Mesenteric fat pad (tissue), 1 donor: ENCODE measurements at places on chromosomes 3 and 15.
A peak's percentile ranks its signal among the peaks of the same experiment; 100 is the strongest.

DNA sequence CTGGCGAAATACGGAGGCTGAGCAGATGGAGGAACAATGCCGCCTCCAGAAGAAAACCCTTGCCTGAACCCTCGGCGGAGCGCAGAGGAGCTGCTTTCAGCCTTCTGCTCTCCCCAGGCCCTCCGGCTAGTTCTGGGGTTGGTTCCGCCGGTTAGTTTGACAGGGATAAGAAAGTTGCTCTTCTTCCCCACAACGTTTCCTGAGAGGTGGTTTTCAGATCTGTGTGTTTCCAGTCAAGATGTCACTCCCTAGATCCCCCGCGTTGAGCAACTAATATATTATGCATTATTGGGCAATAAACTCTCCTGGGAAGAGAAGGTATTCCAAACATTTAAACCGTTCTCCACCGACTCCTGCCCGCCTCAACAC is 551 bp downstream of the NLGN1 start:
- no peak for DNase-seq

DNA sequence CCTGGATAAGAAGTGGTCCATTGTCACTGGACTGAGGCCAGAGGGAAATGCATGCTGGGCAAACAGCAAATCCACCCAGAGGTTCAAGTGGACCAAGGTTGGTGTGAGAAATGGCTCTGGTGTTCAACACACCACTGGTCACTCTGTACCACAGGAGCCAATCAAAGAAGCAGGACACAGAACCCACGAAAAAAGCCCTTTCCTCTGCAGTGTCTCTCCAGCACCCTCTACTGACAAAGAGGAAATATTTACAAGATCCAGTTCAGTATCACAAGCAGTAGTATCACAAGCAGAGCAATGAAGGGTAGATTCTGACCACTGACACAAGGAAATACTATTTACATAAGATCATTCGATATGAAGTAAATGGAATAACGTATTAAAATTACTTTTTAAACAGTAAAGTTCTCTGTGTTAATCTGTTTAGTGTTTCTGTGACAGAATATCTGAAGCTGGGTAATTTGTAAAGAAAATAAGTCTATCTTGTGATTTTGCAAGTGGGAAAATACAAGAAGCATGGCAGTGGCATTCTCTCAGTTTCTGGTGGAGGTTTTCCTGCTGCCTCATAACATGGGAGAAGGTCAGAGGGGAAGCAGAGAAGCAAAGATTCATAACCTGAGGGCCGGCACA is 390.7 kb downstream of the EFHB start:
- no peak for DNase-seq

GRCh38 chr3:107660306-107660976 is 137.7 kb downstream of the BBX start:
- DNase-seq, result no peak

DNA sequence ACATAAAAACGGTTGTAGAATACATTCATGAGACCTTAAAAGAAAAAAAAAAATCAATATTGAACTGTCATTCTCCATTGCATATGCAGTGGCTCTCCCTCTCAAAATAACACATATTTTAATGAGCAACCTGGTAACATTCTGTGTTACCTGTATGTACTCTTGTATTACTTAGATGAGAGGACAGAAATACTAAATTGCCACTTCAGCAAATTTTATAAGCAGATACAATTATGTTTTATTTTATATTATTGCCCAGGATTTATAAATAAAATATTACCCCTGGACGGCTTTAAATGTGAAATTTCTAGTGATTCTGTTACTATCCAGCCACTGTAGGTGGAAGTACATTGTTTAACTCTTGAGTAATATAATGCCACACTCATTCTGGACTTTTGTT is 463.2 kb upstream of the ROBO1 start:
- DNase-seq, result no peak

DNA sequence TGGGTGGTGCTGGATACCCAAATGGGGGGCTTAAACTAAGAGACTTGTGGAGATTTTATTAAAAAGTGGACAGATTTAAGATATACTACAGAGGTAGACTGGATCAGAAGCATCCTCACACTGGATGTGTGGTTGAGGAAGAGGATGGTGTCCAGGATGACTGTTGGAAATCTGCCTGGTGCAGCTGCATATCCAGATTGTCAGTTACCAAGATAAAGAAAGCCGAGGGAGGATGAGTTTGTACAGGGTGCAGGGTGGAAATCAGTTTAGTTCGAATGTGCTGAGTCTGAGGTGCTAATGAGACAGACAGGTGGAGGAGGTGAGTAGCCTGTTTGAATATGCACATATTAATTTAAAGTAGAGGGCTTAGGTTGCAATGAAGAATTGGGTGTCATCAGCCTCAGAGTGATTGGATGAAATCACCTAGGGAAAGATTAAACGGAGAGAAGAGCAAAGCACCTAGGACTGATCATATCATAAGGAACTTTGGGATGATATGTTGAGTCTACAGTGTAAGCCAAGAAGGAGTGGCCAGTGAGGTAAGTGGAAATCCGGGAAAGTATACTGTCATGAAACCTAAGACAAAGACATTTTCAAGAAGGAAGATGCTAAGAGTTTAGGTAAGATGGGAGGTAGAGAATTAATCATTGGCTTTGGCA is 74.1 kb upstream of the GOLGA8B start:
- no peak for DNase-seq

GRCh38 chr15:66862111-66862939 is 160.3 kb downstream of the SMAD6 start:
- peak; percentile 72 for DNase-seq

- DNase-seq, result no peak
Measured at GRCh38 chr3:52004906-52005395, 9.3 kb upstream of the RPL29 start.

- no peak for DNase-seq
Measured at GRCh38 chr15:34472947-34473346, 35.3 kb upstream of the GOLGA8A start.

DNA sequence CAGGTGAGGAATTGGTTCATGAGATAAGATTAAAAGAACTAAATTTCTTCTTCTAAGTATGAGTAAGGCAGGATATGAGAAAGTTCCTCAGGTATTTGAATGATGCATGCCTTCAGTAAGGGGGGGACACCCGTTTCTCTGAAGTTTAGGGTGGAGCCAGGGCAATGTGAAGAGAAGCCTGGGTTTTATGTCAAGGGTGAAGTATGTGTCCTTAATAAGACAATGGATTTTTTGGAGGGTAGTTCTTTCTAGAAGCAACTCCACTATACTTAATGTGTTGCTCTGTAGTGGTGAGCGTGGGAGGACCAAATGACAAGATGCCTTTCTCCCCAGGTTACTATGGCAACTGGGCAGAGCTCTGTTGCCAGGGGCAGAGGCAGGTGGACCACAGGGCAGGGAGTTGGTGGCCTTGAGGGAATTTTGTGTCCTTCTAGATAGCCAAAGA is 44.0 kb downstream of the PHLDB2 start:
- DNase-seq, result no peak

DNA sequence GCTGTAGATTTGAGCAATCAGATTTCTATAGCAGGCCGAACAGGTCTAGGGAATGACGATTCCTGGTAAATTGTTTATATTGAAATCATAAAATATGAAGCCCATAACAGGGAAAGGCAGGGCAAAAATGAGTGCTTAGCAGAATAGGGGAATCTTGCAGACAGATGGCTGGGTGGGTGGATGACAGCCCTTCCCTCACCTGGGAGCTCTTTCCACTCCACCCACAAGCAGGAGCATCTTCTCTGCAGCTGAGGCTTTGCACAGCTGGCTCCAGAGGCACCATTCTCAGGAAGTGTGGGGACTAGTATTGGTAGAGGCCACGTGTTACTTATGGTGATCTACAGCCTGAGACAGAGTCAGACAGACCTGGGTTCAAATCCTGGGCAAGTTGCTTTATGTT is 55.9 kb upstream of the SYN2 start:
- no peak for DNase-seq

- DNase-seq, result no peak
Measured at GRCh38 chr15:40439960-40440742, 602 bp upstream of the BAHD1 start.

DNA sequence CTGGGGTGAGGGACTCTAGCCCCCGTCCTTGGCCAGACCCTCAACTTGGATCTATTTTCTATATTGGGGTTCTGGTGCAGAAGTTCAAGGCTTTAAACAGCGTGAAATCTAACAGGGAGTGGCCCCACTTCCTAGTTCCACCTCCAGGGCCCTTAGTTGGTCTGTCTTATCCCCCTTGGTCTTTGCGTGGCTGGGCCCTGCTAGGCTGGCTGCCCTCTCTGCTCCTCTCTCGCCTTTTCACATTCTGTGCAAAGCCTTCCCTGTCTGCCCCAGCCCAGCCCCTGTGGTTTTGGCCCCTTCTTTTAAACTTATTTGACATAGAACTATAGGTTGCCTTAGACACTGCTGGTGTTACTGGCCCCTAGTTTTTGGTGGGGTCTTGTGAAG is 5.6 kb downstream of the PPCDC start:
- no peak for DNase-seq

DNA sequence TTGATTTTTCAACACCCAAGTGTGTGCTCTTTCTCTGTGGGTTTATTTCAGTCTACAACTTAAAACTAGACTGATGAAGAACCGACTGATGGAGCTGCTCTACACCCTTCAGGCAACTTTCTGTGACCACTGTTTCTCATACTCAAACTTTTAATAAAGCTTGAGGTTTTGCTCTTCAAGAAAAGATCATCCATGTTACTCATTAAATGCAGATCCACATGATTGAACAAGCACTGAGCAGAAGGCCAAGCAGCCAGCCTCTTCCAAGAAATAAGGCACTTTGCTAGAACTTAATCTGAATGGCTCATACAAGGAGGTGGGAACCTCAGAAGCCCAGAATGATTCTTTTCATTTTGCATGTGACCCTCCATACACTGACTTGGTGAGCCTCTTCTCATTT is 8.7 kb downstream of the SLC27A2 start:
- DNase-seq, result no peak

DNA sequence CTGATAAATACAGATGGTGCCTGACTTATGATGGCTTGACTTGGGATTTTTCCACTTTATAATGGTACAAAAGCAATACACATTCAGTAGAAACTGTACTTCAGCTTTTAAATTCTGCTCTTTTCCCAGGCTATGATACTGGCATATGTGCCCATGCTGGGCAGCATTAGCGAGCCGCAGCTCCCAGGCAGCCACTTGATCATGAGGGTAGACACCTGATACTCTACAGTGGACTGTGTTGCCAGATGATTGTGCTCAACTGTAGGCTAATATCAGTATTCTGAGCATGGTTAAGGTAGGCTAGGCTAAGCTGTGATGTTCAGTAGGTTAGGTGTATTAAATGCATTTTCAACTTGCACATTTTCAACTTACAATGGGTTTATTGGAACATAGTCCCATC is 17.7 kb upstream of the FEM1B start:
- no peak for DNase-seq

DNA sequence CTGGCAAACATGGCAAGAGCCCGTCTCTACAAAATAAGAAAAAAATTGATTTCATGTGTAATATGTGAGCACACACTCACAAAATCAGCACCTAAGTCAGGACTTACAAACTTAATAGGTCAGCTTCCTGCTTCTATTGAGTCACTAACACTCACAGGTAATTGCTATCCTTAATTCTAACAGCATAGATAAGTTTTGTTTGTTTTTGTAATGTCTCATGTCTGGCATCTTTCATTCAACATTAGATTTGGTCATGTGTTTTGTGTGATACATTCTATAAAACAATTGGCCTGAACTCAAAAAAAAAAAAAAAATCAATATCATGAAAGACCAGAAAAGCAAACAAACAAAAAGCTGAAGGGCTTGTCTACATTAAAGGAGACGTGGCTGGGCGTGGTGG is 564.7 kb downstream of the AGBL1 start:
- no peak for DNase-seq

GRCh38 chr3:170564664-170565063 is 21.2 kb downstream of the SLC7A14 start:
- no peak for DNase-seq

- DNase-seq, result no peak
Measured at GRCh38 chr3:35422836-35423601, 216.3 kb upstream of the ARPP21 start.

DNA sequence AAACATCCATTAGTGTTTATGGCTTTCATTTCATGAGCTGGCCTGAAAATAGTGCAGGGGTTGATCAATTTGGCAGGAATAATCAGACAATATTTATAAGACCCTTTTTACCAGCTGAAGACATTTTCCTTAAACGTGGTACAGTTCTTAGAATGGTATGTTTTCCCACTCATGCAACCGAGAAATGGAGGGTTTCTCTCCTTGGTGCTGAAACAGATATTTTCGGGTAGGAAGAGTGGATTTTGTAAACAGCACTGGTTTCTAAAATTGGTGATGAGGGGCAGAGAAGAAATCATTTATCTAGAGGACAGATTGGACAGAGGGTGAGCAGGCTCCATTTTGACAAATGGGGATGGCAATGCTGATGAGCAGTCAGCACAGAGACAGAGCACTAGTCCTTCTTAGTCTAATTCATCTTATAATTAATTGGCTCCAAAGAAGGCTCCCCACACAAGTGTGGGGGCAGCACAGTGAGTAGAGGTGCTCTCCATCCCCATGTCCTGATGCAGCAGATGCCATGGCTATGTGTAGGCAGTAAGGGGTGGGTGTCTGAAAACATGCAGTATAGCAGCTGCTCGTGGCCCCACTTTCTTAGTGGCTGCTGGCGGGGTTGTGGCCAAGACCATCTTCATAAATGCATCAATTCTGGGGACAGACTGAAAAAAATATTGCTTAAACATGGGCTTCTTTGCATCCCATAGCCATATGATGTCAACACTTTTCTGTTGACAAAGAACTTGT is 18.1 kb upstream of the SLC7A14 start:
- no peak for DNase-seq

- DNase-seq, result no peak
Measured at GRCh38 chr15:88232771-88233201, 23.8 kb downstream of the NTRK3 start.

- DNase-seq, result no peak
Measured at GRCh38 chr15:97944724-97945123, 15.8 kb upstream of the ARRDC4 start.

GRCh38 chr15:90099072-90099867 is 3.0 kb downstream of the IDH2 start:
- DNase-seq, result no peak

DNA sequence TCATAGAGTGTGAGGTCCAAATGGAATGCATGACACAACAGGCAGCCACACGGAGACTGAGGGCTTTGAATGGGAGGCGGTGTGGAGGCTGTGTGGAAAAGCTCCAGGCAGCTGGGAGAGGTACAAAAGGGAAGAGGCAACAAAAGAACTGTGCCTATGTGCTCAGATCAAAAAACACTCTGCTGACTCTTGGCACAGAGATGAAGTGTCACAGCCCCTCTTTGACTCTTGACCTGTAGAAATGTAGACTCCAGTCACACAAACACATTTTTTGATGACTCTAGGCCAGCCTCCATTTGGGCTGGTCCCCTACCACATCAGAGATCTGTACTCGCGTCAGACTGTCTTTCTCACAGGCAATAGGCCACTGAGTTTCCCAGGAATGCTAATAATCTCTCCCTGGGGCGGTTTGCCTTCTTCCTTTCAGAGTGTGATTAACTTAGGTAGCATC is 456.0 kb downstream of the TUSC7 start:
- DNase-seq, result no peak

DNA sequence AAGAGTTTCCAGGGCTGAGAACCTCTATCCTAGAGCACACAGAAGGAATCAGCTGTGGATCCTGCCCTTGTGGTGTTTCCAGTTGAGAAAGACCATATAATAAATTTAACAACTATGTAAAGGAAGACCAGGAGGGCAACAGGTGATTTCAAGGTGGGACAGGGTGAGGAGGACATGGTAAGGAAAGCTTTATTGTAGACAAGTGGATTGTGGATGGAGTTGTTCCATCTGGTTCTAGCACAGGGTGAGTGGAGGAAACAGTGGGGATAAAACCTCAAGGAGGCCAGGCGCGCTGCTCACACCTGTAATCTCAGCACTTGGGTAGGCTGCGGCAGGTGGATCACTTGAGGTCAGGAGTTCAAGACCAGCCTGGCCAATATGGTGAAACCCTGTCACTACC is 17.1 kb downstream of the SIAH2 start:
- DNase-seq, result no peak
